ENCODE measurements at places on chromosomes 5 and 9. TPM values are rescaled to one million over a fixed set of nuclear protein-coding genes. Genes with fewer than 3 reads are reported as not detected.

DNA sequence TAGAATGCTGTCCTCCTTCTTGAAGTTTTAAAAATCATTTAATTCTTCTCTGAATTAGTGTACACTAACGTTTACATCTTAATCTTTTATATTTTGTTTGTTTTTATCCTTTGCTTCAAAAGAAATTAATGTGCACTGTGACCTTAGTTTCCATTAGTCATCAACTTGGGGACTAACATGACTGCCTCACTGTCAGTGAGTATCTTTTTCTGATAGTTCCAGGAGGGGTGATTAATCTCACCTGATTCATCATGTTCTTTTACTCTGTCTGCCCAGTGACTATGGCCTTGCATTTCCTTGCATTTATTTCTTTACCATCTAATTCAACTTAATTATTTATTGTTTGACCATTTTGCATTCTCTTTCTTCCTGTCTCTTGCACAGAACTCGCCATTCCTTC, 33.4 kb upstream of the NR3C1 start:
- DNase-seq = no peak
- H3K27me3 ChIP-seq = no peaks in the 10 kb centered on the region
- no peak overlapping the region for H3K4me3 ChIP-seq
- H3K27ac ChIP-seq = no peak overlapping the region
- H3K4me1 ChIP-seq = peaks cover 2% of the 10 kb centered on the region

DNA sequence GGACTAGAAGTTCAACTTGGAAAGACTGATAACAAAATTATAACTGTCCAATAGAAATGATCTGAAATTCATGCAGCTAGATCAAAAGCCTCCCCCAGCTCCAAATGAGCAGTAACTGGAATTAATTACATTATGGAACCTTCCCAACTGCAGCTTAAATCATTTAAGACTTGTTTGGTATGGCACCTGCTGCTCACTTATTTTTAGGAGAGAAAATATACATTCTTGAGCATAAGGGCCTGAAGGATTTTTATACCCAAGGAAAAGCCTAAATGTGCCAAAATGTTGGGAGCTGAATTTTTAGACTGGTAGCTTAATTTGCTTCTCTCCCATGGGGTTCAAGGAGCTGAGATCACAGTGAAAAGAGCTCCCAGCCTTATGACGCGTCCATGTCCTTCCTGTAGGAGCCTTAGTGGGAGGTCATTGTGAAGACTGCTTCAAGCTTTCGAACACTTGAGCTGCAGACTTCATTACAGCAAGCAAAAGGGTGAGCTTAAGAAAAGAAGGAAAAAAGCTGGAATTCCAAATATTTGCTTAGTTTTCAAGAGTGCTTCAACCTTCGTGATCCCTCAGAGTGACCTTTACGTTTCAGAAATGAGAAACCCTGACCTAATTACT, 276.0 kb downstream of the DMAC1 start:
- H3K27me3 ChIP-seq = no peaks in the 10 kb centered on the region
- H3K27ac ChIP-seq = no peak overlapping the region
- no peaks in the 10 kb centered on the region for H3K4me1 ChIP-seq
- H3K4me3 ChIP-seq = no peak overlapping the region

DNA sequence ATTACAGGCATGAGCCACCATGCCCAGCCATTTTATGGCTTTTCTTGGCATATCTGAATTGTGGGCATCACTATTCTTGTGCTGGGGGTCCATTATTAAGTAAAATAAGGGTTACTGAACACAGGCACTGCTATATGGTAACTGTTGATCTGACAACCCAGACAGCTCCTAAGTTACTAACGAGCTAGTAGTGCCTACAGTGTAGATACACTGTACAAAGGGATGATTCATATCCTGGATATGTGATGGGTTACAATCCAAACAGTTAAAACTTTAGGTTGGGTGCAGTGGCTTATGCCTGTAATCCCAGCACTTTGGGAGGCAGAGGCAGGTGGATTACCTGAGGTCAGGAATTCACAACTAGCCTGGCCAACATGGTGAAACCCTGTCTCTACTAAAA, 4.3 kb downstream of the CD14 start:
- H3K4me1 ChIP-seq = no peaks in the 10 kb centered on the region
- H3K27me3 ChIP-seq = no peaks in the 10 kb centered on the region
- H3K4me3 ChIP-seq = no peak overlapping the region
- no peak overlapping the region for H3K27ac ChIP-seq

GRCh38 chr5:77380636-77381035, 111.5 kb downstream of the WDR41 start:
- H3K36me3 ChIP-seq = no peaks in the 10 kb centered on the region
- no peaks in the 10 kb centered on the region for H3K4me1 ChIP-seq
- H3K4me3 ChIP-seq = no peak overlapping the region
- no peak overlapping the region for H3K27ac ChIP-seq

GRCh38 chr5:1247811-1248210, 22.6 kb downstream of the SLC6A18 start:
- H3K36me3 ChIP-seq = no peaks in the 10 kb centered on the region
- no peak overlapping the region for H3K27ac ChIP-seq
- peaks cover 9% of the 10 kb centered on the region for H3K27me3 ChIP-seq
- DNase-seq = no peak

- DNase-seq = no peak
- H3K27ac ChIP-seq = no peak overlapping the region
- H3K27me3 ChIP-seq = no peaks in the 10 kb centered on the region
- H3K36me3 ChIP-seq = no peaks in the 10 kb centered on the region
- H3K4me3 ChIP-seq = no peak overlapping the region
Observed at GRCh38 chr9:121815546-121816448, 164.4 kb downstream of the DAB2IP start.

DNA sequence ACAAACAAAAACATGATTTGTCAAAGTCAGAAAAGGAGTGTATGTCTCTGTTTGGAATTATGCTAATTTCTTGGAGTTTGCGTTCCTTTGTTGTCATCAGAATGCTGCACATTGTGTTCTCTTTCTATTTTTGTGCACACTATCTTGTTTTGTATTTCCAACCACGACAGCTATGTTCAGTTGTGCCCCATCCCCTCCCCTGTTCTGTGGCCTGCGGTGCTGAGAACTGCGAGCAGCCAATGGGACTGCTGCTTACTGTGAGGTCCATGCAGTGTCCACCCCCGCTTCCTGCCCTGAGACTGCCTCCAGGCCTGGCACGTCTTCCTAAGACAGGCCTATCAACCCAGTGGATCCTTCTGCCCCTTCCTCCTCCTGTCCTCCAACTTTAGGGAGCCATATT, 76.8 kb downstream of the PALM2AKAP2 start:
- H3K27ac ChIP-seq = no peak overlapping the region
- no peak for DNase-seq
- no peaks in the 10 kb centered on the region for H3K27me3 ChIP-seq
- H3K4me1 ChIP-seq = no peaks in the 10 kb centered on the region

DNA sequence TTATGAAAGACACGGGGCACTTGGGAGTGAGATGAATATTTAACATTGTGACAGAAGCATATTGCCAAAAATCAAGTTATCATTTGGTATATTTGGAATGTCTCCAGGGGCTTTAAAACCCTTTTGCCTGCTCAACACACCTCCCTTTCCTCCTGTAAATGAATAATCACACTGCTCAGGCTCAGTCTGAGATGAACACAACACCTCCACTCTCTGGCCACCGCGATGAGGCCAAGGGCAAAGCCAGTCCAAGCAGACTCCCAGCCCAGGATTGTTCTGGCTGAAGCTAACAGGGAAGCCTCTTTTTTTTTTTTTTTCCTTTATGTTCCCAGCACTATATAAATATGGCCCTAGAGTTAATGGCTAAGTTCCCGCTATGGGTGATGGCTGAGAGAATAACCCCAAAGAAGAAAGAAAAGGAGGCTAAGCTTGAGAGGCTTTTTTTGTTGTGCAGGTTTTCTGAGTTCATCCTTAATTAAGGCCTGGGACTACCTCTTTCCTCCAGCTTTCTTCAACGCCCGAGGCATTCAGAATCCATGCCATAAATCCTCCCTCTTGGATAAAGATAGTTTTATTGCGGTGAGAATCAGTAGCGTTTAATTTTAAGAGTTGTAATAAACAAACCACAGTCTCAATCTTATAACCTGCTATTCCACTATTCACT, 10.5 kb upstream of the ERAP1 start:
- no peak overlapping the region for H3K27ac ChIP-seq
- H3K4me1 ChIP-seq = no peaks in the 10 kb centered on the region
- no peaks in the 10 kb centered on the region for H3K27me3 ChIP-seq
- no peaks in the 10 kb centered on the region for H3K36me3 ChIP-seq
- no peak overlapping the region for H3K4me3 ChIP-seq

- H3K27ac ChIP-seq = no peak overlapping the region
- no peaks in the 10 kb centered on the region for H3K27me3 ChIP-seq
- no peaks in the 10 kb centered on the region for H3K4me1 ChIP-seq
- H3K4me3 ChIP-seq = no peak overlapping the region
Observed at GRCh38 chr5:160330212-160330611, 17.8 kb upstream of the CCNJL start.

DNA sequence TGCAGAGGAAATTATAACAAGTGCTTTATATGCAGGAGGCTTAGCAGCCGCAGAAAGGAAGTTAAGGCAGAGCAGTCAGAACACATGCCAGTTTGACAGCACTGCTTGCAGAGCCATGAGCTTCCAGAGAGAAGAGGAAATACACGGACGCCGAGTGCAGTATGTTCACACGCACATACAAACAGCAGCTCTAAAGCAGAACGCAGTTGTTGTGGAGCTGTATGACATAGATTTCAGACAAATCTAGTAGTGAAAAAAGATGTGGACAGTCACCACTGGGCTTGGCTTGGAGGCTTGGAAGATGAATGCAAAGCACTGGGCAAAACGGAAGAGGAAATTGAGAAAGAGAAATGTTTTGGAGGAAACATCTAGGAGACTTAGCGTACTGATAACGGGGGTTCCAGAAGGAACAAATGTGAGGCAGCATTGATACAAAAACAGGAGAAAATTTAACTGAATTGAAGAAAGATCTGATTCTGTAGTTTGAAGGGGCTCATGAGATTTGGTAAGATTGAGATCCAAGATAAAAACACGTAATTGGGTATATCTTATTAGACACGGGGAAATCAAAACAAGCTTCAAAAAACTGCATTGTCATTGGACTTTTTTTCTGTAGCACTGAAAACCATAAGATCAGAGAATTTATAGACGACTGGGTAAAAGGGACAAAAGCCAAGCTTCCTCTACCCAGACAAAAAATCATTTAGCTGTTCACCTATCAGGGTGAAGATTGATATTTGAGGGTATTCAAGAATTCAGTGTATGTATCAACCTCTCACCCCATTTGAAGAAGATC, 19.6 kb upstream of the ROPN1L start:
- H3K36me3 ChIP-seq = peaks cover 5% of the 10 kb centered on the region
- H3K27me3 ChIP-seq = no peaks in the 10 kb centered on the region
- H3K4me3 ChIP-seq = no peak overlapping the region
- no peak overlapping the region for H3K27ac ChIP-seq
- no peak for DNase-seq
- H3K4me1 ChIP-seq = no peaks in the 10 kb centered on the region

- no peak overlapping the region for H3K27ac ChIP-seq
- H3K4me1 ChIP-seq = no peaks in the 10 kb centered on the region
- H3K27me3 ChIP-seq = no peaks in the 10 kb centered on the region
- no peak for DNase-seq
- H3K36me3 ChIP-seq = no peaks in the 10 kb centered on the region
- no peak overlapping the region for H3K4me3 ChIP-seq
Observed at GRCh38 chr5:6424110-6424659, 24.5 kb upstream of the UBE2QL1 start.

The PPP2R2B gene
- total RNA-seq = 0.69 TPM

The DRD1 gene
- total RNA-seq = 0.06 TPM

The OR2K2 gene
- total RNA-seq = not detected

The WNT8A gene
- not detected for total RNA-seq

The PFN3 gene
- not detected for total RNA-seq

The GRIN3A gene
- total RNA-seq = not detected

All from pancreas (tissue), 10 donors.